ENCODE measurements at places on chromosomes 6 and 20.

- no peak for DNase-seq
These were observed 19.2 kb downstream of the TRAM2 start for GRCh38 chr6:52557389-52558265.

DNA sequence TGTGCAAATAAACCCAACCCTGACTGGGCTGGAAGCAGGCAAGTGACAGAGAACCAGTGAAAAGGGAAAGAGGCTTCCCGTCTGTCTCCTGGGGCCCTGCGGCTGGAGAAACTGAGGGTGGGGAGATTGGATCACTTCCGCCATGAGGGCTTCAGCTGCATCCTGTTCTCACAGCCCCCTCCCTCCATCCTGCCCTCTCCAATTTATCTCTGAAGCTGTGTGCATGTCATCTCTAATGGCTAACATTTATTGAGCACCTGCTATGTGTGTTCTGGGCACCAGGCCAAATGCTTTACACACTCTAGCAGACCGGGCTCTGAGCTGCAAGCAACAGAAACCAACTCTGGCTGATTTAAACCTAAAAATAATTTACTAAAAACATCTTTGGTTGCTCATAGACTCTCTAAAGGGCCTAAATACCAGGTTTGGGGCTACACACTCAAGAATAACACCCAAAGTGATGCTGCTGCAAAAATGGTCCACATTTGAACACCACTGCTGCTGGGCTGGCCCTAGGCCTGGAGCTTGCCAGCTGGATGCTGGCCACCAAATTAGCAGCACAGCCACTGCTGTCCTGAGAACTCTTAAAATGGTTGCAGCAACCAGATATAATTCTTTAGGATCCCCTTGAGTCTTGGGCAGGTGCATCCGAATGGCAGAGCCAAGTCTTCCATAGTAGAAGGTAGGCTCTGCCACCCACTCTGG, 123.6 kb upstream of the LRFN2 start:
- DNase-seq, result no peak

GRCh38 chr20:37418591-37419109, 72.7 kb downstream of the SRC start:
- DNase-seq, result no peak

- DNase-seq, result no peak
These were observed 237.7 kb downstream of the ARID1B start for GRCh38 chr6:157014871-157015270.

DNA sequence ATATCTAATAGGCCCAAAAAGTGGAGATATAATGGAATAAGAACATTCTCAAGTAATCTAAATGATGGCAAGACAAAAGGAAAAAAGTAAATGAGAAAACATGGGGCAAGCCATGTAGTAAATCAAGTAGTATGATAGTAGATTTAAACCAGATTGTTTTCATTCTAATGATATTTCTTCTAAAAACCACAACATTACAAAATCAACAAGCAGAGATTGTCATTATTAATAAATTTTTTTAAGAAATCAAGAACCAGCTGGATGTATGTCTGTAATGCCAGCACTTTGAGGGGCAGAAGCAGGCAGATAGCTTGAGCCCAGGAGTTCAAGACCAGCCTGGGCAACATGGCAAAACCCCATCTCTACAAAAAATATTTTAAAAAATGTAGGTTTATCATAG, 155.0 kb downstream of the RNGTT start:
- no peak for DNase-seq

DNA sequence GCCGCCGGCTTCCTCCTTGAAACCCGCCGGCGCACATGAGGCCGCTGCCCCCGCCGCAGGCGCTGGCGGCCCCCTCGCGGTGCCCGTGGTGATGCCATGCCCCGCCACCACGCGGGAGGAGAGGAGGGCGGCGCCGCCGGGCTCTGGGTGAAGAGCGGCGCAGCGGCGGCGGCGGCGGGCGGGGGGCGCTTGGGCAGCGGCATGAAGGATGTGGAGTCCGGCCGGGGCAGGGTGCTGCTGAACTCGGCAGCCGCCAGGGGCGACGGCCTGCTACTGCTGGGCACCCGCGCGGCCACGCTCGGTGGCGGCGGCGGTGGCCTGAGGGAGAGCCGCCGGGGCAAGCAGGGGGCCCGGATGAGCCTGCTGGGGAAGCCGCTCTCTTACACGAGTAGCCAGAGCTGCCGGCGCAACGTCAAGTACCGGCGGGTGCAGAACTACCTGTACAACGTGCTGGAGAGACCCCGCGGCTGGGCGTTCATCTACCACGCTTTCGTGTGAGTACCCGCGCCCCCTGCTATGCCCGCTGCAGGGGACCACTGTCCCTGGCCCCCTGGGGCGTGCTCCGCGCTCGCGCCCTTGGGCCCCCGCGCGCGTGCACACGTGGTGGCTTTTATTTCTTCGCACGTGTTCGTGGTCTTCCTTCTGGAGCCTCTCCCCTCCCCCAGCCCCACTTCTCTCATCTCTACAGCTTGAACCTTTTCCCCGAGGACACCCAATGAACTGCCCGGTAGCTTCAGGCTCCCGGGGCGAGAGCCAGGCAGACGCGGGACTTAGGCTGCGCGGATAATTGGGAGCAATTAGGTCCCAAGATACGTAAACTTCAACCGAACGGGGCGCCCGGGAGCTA, 453 bp downstream of the KCNQ5 start:
- DNase-seq, result peak; percentile 46

DNA sequence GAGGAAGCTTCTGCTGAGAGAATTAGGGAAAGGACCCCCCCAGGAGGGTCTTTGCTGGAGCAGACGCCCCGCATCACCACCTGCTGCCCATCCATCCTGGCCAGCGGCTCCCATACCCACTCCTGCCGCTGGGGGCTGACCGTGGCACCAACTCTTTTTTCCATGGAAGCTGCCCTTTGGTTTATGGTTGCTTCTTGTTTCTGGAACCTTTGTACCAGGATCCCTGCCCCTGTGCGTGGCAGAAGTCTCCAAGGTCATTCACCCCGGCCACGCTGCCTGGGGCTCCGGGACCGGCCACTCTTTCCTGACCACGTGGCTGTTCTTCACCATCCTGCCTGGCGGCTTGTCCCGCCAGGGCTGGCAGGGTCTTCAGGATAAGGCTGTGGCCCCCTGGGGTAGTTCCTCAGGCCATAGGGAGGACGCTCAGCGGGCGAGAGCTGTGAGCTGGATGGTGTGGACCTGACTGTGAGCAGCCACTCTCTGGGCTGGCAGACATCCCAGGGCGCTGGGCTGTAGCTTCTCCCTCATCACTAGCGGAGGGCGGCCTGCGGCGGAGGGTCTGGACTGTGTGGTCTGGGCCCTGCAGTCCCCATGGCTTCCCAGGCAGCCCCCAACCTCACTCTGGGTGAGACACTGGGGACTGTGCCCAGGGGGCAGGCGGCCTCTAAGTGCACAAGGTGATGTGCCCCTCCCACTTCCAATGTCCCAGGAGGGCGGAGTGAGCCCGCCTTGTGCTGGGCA, 22.8 kb upstream of the RBBP8NL start:
- DNase-seq, result no peak

DNA sequence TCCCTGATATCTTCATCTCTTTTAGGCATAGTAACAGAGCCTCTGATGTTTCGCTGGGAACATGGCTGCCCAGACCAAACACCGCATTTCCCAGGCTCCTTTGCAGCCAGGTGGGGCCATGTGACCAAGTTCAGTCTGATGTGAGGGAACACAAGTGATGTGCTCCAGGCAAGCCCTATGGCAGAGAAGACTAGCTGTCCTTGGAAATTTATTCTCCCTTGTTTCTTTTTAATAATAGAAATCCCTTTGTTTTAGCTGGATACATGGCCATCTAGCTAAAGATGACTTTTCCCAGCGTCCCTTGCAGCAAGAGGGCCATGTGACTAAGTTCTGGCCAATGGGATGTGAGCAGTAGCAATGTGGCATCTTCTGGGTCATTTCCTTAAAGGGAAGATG, 30.8 kb downstream of the SLC2A10 start:
- no peak for DNase-seq

DNA sequence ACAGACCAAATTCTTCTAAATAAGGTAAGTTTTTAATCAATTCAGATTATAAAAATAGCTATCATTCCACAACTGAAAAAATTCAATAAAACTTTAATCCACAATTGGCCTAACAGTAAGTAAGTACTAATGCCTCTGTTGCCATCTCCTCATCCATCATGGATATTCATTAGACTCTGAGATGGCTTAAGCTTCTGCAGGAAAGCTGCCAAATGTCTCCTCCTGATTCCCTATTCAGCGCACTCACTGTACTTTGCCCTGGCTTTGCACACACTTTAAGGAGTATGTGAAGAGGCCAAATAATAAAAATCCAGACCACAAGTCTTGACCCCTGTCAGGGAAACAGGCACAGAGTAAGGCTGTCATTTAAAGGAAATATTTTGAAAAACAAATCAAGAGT, 23.6 kb downstream of the PGM3 start:
- no peak for DNase-seq

- no peak for DNase-seq
These were observed 56.5 kb upstream of the SIRPA start for GRCh38 chr20:1838556-1839279.

GRCh38 chr6:50681213-50681824, 32.0 kb upstream of the TFAP2D start:
- no peak for DNase-seq

GRCh38 chr6:100566563-100566962, 101.8 kb upstream of the SIM1 start:
- no peak for DNase-seq

- DNase-seq, result no peak
These were observed 92.4 kb downstream of the RTN4IP1 start for GRCh38 chr6:106536851-106537250.

DNA sequence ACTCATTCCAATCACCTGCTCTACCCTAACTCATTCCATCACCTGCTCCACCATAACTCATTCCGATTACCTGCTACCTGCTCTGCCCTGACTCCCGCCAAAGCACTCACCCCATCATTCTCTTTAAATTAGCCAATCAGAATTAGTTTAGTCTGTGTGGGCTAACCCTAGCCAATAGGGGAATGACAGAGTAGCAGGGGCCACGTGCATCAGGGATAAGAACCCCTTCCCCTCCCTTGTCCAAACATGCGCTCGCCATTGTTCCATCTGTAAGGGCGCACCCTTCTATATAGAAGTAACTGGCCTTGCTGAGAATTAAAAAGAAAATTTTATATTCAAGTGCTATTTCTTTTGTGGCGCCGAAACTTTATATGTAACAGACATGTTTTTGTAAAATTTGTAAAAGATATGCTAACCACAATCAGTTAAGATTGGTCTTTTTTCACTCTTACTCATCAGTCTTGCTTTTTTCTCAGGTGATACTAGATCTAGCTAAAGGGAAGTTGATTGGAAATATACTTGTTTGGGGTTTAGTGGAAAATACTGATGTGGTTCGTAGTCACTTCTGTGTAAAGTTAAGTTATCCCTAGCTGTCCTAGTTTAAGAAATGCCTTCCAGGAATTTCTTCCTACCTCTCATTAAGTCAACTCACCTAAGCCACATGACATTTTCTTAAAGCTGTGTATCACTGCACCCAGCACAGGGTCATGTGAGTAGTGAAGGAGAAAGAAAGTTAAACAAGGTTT, 16.5 kb downstream of the RTN4IP1 start:
- DNase-seq, result no peak

GRCh38 chr20:1313236-1313964, 15.5 kb downstream of the SDCBP2 start:
- peak; percentile 53 for DNase-seq

- DNase-seq, result no peak
These were observed 274.8 kb upstream of the EXOC2 start for GRCh38 chr6:967701-968100.
